ENCODE measurements at places on chromosomes 16 and 17.
A peak's percentile ranks its signal among the peaks of the same experiment; 100 is the strongest.

DNA sequence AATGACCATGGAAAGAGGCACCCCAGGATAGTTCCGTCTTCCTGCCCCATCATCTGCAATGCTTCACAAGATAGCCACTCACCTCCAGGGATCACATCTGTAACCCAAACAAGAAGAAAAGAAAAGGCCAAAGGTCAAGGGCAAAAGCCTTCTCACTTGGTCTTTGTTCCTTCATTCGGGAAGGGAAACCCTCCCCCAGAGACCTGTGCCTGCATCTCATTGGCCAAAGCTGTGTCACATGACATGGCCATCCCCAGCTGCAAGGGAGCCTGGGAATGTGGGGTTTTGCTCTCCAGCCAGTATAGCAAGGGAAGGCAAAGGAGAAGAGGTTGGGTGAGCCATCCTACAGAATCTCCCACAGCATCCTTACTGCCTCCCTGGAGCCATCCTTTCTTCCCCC, 47.9 kb downstream of the NOL11 start:
- no peak for DNase-seq

- DNase-seq, result no peak
These were observed 12.6 kb upstream of the MRPL38 start for GRCh38 chr17:75917141-75917916.

DNA sequence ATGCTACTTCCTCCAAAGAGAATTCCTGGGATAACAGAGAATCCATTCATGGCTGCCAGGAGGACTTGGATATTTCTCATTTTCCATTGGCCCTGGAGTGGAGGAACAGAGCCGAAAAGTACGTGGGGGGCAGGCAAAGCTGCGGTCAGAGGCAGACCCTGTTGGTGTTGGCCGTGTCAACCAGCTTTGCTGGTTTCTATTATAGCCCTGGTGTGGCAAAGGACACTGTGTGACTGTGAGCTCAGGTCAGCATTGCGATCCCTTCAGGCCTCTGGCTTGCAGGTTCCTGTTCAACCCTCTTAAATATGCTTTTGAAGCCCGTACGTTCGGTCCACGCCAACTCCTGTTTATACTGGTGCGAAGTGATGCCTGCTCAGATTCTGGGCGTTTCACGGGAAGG, 596.2 kb downstream of the MAF start:
- DNase-seq, result no peak

DNA sequence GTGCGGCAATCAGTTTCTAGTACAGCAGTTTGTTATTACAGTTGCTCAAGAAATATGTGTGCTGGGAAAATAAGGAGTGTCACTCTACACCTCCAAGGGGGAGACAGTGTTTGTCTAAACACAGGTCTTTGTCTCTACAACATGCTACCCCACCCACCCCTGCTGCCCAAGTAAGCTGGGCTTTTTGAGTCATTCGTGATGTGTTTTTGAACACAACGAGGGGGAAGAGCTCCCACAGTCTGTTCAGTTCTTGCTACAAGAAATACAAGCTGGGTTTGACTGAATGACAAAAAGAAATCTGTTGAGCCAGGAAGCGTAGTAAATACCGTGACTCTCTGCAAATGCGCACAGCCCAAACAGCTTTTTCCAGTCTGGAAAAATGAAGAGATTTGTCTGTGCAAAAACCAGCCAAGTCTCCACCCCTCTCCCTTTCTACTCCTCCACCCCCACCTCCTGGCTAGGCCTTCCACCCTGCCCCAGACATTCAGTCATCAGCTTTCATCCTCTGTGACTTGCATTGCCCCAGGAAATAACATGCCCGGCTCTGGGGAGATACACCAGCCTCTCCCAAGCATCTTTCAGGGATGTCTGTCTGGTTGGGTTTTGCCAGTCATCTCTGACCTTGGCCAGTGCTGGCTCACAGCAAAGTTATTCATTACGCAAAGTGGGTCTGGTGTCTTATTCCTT, 25.7 kb downstream of the CHD9 start:
- peak; percentile 54 for DNase-seq

- no peak for DNase-seq
These were observed 147.0 kb downstream of the C16orf78 start for GRCh38 chr16:49520492-49521038.

- DNase-seq, result no peak
These were observed 1.1 kb downstream of the BCO1 start for GRCh38 chr16:81239367-81240121.

- DNase-seq, result no peak
These were observed at the start of gene TMEM98 for GRCh38 chr17:32927724-32928585. Gene TMEM98, plus strand, starts transcription at chr17:32928153. Its CDS starts 3,376 bp downstream, at chr17:32931529.

- no peak for DNase-seq
These were observed 3.2 kb upstream of the MRPL58 start for GRCh38 chr17:75009139-75009724.

GRCh38 chr17:81056312-81056711, 21.4 kb downstream of the BAIAP2 start:
- no peak for DNase-seq

DNA sequence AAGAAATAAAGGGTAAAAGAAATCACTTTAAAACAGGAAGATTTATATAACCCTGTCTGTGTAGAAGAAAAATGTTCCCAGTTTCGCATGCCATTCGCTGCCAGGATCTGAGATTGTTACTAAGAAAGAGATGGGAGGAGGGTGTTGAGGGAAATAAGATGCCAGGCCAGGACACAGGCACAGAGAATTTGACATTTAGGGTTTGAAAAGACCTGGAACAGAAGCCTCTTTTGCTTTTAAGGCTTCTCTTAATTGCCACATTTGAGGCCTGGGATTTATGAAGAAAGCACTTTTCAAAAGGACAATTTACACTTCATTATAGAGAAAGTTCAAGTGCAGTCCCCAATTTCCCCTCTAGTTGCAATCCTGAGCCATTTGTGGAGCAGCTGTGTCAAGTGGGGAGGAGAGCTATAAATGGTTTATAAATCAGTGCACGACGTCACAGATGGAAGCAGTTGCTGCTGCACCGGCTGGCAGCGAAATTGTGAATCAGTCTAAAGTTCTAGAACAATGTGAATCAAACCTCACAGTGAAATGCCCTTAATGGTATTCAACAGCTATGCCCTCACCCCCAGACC, 26.5 kb upstream of the C16orf87 start:
- DNase-seq, result peak; percentile 43

DNA sequence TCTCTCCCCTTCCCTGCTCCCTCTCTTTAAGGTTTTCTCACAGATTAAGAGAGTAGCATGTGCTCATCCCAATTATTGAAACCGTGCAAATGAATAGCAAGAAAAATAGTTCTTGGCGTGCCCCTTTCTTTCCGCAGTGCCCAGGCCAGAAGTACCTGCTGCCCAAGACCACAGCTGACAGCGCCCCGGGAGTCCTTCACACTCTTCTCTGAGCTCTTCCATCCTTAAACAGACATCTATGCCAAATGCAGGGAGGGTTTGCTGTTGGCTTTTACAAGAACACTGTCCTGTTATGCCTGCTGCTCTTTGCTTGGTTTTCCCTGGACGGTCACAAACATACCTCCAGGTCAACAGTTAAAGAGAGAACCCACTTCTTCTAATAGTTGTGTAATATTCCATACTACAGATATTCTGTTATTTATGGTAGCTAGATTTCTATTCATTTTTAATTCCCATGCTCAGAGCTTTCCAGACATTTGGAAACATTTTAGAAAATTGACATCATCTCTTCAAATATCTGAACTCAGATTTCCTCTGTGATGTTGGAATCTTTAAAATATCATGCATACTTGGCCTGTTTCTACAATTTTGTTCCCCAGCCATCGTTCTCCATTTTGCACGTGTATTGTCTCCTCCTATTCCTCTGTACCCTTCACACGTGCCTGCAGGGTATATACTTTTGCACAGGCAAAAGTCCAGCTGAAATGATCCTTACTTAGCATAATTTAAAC, 416.7 kb downstream of the WWOX start:
- no peak for DNase-seq

DNA sequence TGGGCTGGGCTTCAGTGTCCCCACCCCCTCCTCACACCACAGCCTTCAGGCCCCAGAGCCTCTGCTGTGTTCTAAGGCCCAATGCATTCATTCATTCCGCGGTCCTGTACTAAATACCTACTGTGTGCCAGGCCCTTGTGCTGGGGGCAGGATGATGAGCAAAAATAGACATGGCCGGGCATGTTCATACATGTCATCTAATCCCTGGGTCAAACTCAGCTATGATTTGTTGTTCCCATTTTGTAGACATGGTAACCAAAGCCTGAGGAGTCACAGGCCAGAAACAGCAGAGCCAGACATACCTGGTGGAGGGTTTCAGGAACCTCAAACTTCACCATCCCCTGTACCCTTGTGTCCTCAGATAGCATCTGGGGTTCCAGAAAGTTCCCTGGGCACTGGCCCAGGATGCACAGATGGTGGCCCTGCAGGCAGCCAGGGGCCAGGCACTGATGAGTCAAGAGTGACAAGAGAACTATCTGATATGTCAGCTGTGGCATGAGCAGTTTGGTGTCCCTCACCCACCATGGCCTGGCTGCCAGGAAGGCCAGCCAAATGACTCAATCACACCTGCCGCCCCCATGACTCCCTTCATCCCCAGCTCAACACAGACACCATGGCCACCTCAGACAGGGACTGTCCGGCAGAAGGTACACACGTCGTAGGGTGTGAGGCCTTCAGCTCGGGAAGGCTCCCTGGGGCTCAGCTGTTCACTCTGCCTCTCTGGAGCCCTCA, 2.7 kb upstream of the RRAD start:
- peak; percentile 17 for DNase-seq

- no peak for DNase-seq
These were observed 27.4 kb upstream of the ZNF423 start for GRCh38 chr16:49883076-49884014.

DNA sequence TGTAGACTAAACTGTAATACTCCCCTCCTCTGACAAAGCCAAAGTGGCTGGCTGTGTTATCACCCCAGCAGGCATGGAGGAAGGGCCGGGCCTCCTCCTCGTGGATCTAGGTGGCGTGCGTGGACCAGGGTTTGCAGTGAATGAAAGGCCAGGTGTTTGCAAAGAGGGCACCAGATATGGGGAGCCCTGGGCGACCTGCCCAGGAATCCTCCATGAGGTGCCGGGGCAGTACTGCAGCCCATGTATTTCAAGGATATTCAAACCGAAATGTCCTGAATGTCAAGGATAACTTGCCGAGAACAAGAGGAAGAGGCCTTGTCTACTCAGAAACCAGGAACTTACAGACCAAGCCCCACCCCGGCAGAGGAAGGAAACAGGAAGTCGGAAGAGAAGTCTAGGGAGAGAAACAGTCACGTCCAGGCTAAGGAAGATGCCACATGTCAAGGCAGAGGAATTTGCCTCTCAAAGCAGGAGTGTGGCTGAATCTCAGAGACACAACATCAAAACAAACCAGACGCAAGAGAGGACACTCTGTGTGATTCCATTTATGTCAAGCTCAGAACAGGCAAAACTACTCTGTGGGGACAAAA, 13.7 kb upstream of the OSGIN1 start:
- DNase-seq, result no peak

GRCh38 chr17:28992625-28993600, 12.9 kb downstream of the SEZ6 start:
- DNase-seq, result peak; percentile 2

- peak; percentile 15 for DNase-seq
These were observed 229.8 kb downstream of the CPPED1 start for GRCh38 chr16:12573730-12574383.

- no peak for DNase-seq
These were observed 7.4 kb upstream of the PGS1 start for GRCh38 chr17:78371056-78371455.

DNA sequence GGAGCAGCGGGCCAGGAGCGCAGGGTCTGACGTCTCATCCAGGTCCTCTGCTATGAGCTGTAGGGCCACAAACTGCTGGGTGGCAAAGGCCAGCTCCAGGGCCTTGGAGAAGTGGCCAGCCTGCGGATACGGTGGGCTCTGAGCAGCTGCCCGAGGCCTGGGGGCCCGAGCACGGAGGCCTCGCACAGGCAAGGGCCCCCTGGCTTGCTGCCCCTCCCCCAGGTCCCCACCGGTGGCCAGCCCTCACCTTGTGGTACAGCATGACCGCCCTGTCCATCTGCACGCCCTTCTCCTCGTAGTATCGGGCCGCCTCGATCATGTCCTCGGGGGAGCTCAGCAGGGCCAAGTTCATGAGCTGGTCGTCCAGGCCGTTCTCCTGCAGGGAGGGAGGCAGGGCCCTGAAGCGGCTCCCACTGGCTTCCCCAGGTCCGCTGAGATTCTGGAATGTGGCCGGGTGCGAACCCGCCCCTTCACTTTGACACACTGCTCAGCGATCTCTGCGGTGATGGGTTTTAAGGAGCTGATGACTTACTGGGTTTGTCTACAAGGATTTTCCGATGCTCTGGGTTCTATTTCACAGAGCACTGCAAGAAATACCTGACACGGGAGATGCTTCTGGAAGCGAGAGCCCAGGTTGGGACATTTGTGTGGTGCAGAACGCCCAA, 9.8 kb upstream of the TMEM204 start:
- DNase-seq, result no peak

DNA sequence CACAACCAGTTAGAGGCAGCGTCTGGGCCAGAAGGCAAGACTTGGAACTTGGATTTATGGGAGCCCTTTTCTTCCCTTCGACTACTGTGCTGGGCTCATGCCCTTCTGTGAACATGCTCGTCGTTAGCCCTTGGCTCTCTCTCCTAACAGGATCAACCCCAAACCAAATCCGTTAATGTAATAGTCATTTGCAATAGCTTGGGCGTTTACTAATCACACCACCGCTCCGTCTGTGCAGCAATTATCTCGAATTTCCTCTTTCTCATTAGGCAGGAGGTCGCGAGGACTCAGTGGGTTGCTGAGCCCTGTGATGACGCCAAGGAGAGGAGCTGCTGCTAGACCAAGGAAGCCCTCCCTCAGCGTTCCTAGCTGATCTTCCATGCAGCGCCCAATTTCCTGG, 114.7 kb downstream of the ENGASE start:
- no peak for DNase-seq

DNA sequence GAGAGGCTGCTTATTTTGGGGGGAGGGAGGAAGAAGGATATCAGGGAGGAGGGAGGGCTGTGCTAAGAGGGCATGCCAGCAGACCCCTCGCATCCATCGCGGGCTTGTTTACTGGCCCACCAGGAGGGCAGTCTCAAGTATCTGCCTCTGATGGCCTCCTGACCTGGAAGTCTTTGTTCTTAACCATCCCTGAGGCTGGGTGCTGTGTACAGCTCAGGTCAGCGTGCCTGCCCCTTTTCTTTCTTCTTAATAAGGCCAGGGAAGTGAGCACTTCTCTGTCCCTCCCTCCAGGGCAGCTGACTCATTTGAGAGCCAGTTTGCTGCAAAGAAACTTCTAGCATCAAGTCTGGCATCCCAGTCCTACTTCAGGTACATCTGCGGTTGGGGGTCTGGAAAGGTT, 157.0 kb downstream of the CCDC182 start:
- peak; percentile 2 for DNase-seq

DNA sequence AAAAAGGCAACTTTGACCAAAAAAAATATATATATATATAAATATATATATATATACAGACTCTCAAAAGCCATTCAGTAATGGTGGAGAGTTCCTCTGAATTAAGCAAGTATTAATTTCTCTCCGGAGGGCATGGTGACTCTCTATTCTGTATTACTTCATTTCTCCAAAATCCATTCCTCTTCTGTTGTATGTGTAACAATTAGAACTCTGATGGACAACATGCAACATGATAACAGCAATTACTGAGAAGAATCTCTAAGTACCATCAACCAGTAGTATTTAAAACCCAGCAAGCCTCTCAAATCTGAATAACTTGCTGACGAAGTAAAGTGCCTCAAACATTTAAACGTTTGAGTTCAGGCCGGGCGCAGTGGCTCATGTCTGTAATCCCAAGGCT, 2.3 kb downstream of the GRB2 start:
- no peak for DNase-seq

- DNase-seq, result no peak
These were observed 23.0 kb downstream of the MAP2K4 start for GRCh38 chr17:12043702-12044101.

Measured in kidney glomerular epithelial cell (primary cell).